Upper lobe of left lung (tissue), 6 donors: ENCODE measurements at places on chromosomes 11 and 22. TPM values are rescaled to one million over a fixed set of nuclear protein-coding genes. Genes with fewer than 3 reads are reported as not detected.

- H3K27ac ChIP-seq, result no peak overlapping the region
- H3K27me3 ChIP-seq, result no peaks in the 10 kb centered on the region
- H3K36me3 ChIP-seq, result no peaks in the 10 kb centered on the region
- H3K4me1 ChIP-seq, result no peaks in the 10 kb centered on the region
These were observed 40.0 kb upstream of the TENM4 start for GRCh38 chr11:79480864-79481263.

DNA sequence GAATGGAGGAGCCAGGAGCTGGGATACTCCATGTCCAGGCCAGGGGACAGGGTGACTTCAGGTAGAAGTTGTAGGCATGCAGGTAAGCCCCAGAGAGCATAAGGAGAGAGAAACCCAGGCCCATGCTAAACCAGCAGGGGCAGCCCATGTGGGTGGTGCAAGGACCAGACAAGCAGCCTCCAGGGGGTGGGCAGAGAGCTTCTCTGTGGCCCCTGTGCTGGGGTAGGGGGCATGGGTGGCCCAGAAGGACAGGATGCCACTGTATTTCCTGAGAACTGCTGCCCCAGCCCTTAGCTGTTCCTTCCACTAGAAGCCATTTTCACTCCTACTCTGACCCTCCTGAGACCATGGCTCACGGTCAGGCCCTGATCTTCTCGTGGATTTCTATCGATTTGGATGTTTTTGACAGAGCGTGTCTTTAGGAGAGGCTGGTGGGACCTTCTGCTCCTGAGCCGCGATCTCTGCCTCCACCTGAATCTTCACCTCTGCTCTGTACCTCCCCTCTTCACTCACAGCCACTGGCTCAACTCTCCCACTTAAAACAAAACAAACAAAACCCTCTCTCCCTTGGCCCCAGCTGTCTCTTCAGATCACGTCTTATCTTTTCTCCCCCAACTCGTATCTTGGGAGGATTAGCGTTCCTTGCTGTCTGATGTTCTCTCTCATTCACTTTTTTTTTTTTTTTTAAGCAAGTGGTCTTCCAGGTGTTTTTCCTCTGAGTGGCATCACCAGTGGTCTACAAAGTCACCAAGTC is 112.2 kb downstream of the NECTIN1 start:
- H3K36me3 ChIP-seq, result no peaks in the 10 kb centered on the region
- no peak overlapping the region for H3K4me3 ChIP-seq
- peaks cover 15% of the 10 kb centered on the region for H3K4me1 ChIP-seq
- DNase-seq, result no peak
- H3K27ac ChIP-seq, result no peak overlapping the region

DNA sequence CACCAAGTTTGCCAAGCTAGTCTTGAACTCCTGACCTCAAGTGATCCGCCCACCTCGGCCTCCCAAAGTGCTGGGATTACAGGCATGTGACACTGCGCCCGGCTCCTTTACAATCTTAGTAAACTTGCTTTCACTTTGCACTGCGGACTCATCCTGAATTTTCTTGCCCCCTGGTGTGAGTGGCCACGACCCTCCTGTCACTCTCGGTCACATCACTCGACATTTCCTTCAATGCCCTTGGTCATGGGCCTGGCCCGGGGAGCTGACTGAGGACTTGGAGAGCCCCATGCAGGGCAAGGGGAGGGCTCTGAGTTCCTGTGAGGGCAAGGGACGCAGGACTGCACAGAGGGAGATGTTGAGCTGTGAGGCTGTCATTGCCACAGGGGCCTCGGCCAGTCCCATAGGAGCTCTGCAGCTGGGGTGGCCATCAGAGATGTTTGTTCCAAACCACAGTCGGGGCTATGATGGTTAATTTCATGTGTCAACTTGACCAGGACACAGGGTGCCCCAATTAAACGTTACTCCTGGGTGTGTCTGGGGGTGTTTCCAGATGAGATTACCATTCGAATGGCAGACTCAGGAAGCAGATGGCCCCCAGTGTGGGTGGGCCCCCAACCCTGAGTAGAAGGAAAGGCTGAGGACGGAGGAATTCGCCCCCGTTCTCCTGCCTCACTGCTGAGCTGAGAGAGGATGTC is 21.2 kb downstream of the A4GALT start:
- H3K27me3 ChIP-seq, result no peaks in the 10 kb centered on the region
- peaks cover 14% of the 10 kb centered on the region for H3K4me1 ChIP-seq
- H3K27ac ChIP-seq, result peak overlapping the region; percentile 48
- no peak for DNase-seq
- H3K4me3 ChIP-seq, result no peak overlapping the region

- peak overlapping the region; percentile 32 for H3K27ac ChIP-seq
- H3K27me3 ChIP-seq, result no peaks in the 10 kb centered on the region
- H3K36me3 ChIP-seq, result no peaks in the 10 kb centered on the region
- DNase-seq, result peak; percentile 36
- H3K4me1 ChIP-seq, result no peaks in the 10 kb centered on the region
These were observed 22.5 kb upstream of the SEPTIN5 start for GRCh38 chr22:19691721-19692341.

DNA sequence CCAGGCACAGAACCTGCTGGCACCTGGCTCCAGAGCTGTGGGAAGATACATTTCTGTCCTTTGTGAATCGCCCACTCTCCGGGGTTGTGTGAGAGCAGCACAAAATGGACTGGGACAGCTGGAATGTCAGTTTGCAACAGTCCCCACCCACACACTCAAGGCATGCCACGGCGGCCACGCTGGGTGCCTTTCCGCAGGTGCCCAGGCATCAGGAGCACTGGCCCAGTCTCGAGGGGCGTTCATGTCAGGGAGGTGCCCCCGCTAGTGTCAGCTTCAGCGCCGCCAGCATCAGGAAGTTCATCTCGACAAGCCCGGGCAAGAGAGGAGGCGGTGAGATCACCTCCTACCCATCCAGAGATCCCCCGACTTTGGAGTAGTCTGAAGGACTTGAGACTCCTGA is 2.1 kb downstream of the TP53AIP1 start:
- H3K36me3 ChIP-seq, result no peaks in the 10 kb centered on the region
- no peaks in the 10 kb centered on the region for H3K4me1 ChIP-seq
- no peaks in the 10 kb centered on the region for H3K27me3 ChIP-seq
- peak; percentile 73 for DNase-seq

GRCh38 chr22:28402539-28402938 is 277.1 kb downstream of the TTC28 start:
- DNase-seq, result no peak
- no peak overlapping the region for H3K27ac ChIP-seq
- H3K36me3 ChIP-seq, result no peaks in the 10 kb centered on the region

- DNase-seq, result no peak
- H3K4me1 ChIP-seq, result no peaks in the 10 kb centered on the region
- H3K36me3 ChIP-seq, result no peaks in the 10 kb centered on the region
- H3K4me3 ChIP-seq, result no peak overlapping the region
- no peaks in the 10 kb centered on the region for H3K27me3 ChIP-seq
- no peak overlapping the region for H3K27ac ChIP-seq
These were observed 658.0 kb downstream of the DLG2 start for GRCh38 chr11:84969103-84969502.

GRCh38 chr11:116990061-116990473 is 108.2 kb downstream of the SIK3 start:
- no peak overlapping the region for H3K4me3 ChIP-seq
- no peaks in the 10 kb centered on the region for H3K36me3 ChIP-seq
- H3K4me1 ChIP-seq, result peaks cover 41% of the 10 kb centered on the region
- H3K27me3 ChIP-seq, result no peaks in the 10 kb centered on the region
- H3K27ac ChIP-seq, result no peak overlapping the region

- H3K4me1 ChIP-seq, result no peaks in the 10 kb centered on the region
- H3K27me3 ChIP-seq, result no peaks in the 10 kb centered on the region
- H3K36me3 ChIP-seq, result no peaks in the 10 kb centered on the region
- H3K4me3 ChIP-seq, result no peak overlapping the region
- DNase-seq, result no peak
These were observed 38.5 kb upstream of the FJX1 start for GRCh38 chr11:35579557-35580396.

SORL1 gene
- total RNA-seq, result 67.0 TPM

ABCC8 gene
- total RNA-seq, result 62.7 TPM
